ENCODE measurements at places on chromosomes 11 and 22.

DNA sequence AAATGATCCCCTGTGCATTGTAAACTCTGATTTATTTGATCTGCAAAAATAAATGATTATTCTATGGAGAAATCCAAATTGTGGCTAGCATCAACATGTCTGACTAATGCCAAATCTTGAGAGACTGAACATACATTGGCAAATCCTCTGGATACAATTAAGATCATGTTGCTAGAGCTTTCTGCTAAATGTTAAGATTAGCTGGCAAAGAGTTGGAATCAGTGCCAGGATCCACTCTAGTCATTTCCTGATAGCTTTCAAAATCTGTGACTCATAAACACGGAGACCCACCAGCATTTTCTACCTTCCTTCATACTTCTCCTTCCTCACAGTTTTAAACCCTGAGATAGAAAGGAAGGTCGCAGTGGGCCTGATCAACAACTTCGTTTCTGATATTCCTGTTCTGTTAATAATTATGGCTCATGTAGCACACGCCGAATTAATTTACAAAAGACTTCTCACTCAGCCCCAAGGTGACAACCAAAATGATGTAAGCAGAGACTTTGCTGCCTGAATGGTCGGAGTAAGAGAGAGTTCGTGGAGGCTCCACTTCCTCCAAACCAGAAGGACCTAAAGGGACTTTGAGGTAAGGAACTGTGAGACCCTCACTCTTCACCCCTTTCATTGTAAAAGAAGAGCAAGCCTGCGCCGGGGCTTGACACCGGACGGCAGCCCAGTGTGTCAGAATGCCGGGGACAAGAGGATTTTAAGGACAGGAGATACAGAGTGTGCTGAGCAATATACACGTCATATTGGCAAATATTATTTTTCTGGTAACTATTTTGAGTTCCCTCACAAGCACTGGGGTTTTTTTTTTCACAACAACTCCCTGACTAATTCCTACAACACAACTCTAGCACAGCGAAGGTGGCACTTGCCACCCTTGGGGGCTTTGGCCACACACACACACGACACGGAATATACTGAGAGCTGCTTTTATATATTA is 42.0 kb downstream of the SERPINH1 start:
- no peak for DNase-seq

DNA sequence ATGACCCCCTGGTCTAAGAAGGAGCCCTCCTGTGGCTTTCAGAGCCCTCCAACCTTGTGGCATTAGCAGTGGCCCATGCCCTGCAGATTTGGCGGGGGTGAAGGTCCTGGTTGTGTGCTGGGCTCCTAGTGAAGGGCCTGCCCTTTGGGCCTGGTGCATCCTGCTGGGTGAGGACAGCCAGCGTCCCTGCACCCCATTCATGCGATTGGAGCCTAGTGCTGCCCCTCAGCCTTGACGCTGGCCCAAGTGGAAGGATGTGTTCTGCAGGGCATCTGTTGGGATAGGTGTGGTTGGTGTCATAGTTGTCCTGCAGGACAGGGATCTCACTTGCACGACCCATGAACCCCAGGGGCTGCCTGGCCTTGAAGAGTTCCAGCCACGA is 28.1 kb upstream of the DGCR8 start:
- DNase-seq: no peak

- DNase-seq: no peak
Observed at GRCh38 chr11:57647960-57648800, 1.5 kb downstream of the YPEL4 start.

GRCh38 chr11:124605719-124606118 is 5.5 kb upstream of the PANX3 start:
- no peak for DNase-seq

- DNase-seq: no peak
Observed at GRCh38 chr22:30297991-30298701, 8.8 kb upstream of the CASTOR1 start.

GRCh38 chr11:22920939-22921565 is 60.8 kb upstream of the CCDC179 start:
- peak; percentile 32 for DNase-seq

DNA sequence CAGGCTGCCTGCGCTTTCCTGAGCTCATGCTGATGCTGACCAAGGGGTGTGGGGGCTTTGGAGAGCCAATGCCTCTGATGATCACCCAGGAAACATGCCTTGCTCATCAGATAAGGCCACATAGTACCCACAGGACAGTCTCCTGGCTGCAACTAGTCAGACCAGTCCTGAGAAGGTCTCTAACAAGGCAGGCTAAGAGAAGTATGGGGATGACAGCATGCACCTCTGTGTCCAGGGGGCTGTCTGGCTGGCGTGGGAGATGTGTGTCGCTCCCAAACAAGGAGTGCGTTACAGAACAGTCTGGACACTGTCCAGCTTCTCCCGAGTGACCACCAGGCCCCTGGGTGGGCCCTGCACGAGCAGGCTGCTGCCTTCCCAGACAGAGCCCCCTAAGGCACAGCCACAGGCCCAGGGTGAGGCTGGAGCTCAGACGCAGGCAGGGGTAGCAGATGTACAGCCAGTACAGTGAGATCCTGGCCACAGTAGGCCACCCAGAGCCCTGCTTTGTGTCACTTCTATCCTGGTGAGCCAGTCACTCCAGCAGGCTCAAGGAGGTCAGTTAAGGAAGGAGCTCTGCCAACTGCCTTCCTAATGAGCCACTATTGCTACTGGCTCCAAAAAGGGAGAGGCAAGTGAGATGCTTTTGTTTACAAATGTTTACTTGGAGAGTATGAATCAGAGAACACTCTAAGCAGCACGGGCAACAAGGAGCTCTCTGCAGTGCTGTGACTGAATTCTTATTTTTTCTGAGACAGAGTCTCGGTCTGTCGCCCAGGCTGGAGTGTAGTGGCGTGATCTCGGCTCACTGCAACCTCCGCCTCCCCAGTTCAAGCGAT is 66.0 kb upstream of the CLTCL1 start:
- DNase-seq: no peak

- no peak for DNase-seq
Observed at GRCh38 chr11:43626798-43627197, 53.7 kb upstream of the HSD17B12 start.

GRCh38 chr11:66856496-66857233 is at the start of gene LRFN4:
Gene LRFN4, plus strand, starts transcription at chr11:66857064. Its CDS starts 681 bp downstream, at chr11:66857745.
- no peak for DNase-seq

DNA sequence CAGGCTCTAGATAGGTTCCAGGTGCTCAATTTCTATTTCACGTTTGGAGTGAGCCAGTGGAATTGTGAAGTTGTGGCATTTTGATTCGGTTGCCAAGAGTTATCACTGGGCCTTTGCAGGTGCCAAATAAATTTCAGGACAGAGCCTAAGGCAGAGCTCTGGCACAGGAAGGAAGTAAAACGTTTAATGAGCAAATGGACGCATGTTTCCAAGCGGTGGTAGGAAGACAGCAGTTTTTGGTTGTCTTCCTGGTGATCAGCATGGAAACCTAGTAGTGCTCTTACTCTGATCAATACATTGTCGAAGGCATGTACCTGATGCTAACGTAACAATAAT is 452 bp downstream of the BIRC3 start:
- DNase-seq: no peak

- DNase-seq: no peak
Observed at GRCh38 chr22:26054841-26055605, 114.2 kb upstream of the SEZ6L start.

DNA sequence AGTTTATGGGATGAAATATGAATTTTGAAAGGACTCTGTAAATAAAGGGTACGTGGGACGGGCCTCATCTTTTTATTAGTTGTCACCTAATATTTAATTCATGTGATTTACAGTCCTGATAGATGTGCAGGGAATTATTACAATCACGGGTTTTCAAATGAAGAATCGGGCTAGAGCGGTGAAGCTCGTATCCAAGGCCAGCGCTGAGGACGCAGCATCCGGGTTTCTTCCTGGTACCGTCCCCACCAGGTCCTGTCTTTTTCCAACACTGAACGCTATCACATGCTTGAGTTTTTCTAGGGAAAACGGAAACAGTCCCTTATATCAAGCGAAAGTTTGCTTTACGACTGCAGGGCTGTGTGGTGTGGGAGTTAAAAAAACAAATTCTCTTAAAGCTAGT is 787 bp downstream of the SMDT1 start:
- no peak for DNase-seq

DNA sequence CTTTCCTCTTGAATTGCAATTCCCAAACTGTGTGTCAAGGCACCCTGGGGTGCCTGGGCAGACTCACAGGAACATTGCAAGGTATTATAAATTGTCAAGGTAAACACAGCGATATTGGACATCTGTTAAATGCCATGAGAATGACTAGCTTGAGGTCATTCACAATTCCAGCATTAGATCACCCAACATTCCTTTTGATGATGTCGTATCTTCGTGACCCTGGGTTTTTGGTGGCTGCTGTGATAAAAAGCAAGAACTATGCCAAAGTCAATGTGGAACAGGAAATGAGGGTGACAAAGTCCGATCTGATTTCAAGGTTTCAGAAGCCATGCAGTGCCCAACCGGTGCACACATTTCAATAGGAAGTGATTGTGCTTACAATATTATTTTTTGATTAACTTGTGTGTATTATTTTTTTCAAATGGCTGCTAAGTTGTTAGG is 458.4 kb downstream of the MIAT start:
- no peak for DNase-seq

DNA sequence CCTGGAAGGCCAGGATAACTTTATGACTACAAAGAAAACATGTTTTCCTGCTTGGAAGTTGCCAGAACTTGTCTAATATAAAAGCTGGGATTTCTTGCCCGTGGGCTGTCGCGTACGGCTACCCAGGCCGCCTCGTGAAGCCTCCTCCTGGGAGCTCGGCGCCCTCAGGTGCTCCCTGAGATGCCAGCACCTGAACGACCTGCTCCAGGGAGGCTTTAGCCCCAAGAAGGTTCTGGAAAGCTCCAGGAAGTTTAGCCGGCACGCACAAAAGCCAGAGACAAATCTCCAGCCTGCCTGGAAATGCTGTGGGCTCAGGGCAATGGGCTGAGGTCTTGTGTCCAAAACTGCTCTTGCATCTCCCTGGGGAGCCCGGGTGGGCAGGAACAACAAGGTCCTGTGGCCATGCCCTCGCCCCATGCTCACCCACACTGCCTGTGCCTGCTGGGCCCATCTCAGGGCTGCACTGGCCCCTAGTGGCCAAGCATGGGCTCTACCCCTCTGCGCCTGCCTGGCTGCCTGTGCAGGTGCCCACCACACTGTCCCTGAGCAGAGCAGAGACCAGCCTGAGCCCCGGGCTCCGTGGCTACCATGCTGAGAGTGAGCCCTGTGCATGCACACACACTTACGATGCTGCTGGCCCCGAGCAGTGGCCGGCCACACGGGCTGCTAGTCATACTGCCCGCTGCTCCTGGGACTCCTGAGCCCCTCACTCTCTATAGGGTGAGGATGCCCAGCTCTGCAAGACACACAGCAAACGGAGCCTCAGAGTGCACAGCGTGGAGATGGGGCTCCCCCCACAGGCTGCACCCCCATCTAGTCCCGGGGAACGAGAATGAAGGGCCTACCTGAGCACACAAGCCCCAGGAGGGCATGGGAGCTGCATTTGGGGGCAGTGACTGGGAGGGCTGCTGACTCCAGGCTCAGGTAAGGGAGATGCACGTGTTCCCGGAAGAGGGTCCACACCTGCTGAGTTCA is 4.9 kb upstream of the CELSR1 start:
- peak; percentile 54 for DNase-seq

DNA sequence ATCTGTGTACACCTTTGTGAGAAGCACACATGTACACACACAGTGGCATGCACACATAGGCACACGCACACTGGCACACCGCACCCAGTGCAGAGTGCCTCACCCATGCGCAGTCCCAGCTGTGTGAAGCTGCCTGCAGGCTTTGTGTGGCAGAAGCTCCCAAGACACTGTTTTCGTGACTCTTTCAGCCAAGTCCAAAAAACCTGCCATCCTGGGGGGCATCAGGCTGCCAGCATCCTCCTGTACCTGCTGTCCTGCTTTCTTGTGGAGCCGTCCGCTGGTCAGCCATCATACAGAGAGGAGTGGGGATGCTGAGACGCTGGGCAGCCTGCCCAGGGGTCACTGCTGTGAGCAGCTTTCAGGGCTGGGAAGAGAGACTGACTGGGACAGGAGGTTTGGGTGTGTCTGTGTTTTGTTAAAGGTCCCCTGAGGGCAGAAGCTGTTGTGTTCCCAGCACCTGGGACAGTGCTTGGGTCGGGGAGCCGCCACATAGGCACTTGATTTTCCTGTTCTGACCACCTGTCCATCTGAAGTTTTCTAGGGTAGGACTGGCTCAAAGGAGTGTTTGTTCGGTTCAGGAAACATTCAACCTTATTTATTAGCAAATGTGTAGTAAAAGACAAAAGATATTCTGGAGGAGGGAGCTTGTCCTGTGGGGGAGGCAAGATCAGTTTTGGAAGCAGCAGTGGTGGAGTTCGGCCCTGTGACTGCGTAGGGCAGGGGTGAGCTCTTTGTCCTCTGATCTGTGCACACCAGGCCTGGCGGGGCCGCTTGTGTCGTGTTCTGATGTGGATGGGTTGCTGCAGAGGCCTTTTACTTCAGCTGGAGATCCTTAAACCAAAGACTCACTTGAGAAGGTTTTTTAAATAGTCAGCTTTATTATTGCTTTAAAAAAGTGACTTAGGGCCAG is 29.7 kb downstream of the AP2A2 start:
- no peak for DNase-seq

- DNase-seq: no peak
Observed at GRCh38 chr11:44598831-44599230, 33.4 kb downstream of the CD82 start.

DNA sequence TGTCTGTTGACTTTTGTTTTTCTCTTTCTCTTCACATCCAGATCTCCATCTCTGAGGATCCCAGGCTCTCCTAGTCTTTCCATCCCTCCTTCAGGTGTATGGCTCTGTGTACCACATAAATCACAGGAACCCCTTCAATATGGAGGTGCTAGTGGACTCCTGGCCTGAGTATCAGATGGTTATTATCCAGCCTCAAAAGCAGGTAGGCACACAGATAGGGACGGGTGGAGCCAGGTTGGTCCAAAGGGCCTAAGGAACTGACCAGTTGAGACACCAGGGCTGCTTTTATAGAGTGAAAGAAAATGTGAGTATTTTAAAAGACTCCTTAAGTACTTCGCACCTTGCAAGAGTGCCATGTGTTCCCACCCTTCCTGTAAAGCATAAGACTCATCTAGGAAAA is 39.9 kb downstream of the GLYATL1 start:
- DNase-seq: no peak

GRCh38 chr11:58774164-58774593 is 42.4 kb upstream of the GLYAT start:
- no peak for DNase-seq

GRCh38 chr11:24963852-24964251 is 467.0 kb downstream of the LUZP2 start:
- no peak for DNase-seq

- DNase-seq: no peak
Observed at GRCh38 chr11:33089776-33090175, 50.4 kb downstream of the TCP11L1 start.

DNA sequence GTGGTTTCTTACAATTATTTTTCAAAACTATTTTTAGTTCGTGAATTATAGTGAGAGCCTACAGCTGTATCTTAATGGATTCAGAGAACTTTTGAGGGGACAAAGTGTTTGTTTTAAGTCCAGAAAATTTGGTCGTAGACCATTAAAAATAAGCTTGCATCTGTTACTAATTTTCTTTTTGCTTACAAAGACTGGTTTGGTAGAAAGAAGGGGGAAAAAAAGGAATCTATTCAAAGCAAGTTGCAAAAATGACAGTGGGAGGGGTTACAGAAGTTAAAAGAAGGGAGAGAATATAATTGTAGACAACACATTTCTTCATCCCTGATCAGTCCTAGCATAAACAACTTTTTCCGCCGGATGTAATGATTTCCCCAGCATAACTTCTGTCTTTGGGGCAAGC is 72.1 kb downstream of the AMOTL1 start:
- no peak for DNase-seq

GRCh38 chr22:44729391-44730021 is 22.9 kb upstream of the ARHGAP8 start:
- DNase-seq: no peak

All from Jurkat, Clone E6-1 (cell line).